DMS79 (cell line): ENCODE measurements at places on chromosomes 5 and 9.

DNA sequence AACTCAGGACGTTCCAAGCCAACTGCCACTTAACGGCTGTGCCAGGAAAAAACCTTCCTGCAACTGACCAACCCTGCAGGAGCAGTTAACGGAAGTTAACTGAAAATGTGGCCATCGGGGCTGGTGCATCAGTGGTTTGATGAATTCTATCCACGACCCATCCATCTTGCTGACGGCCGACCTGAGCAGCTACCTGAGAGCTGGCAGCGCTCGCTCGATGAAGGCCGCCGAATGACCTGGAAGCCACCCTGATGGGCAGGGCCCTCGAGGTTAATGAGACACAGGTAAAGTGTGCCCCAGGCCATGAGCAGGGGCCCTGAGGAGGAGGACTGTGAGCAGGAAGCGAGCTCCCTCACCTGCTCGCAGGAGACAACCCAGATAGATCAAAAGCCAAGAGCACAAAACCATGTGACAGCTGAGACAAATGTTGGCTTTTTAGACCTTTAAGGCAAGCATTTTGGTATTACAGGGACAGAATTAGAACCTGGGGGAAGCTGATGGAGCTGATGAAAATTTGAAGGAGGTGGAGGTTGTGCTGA is 35.3 kb upstream of the FLT4 start:
- DNase-seq, result no peak

- no peak for DNase-seq
Observed at GRCh38 chr5:38776149-38776896, 69.5 kb upstream of the OSMR start.

DNA sequence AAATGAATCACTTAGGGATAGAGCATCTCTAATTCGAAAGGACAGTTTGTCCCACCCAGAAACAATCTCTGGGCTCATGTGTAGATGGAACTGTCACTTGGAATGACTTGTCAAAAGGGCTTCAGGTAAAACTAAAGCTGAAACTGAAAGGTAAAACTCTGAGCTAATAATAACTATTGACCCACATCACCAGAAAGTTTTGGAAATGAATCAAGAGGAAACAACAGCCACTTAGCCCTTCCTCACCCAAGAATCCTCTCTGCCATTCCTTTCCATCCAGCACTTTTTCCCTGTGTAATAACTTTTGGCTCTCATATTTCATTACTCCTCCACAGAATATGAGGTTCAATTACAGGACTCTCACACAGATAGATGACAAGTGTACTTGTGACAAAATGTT is 14.0 kb upstream of the GLRX start:
- no peak for DNase-seq

- no peak for DNase-seq
Observed at GRCh38 chr9:115038178-115038577, 79.8 kb downstream of the TNC start.

GRCh38 chr5:22521521-22521920 is 331.6 kb downstream of the CDH12 start:
- DNase-seq, result no peak

GRCh38 chr5:4879693-4880303 is 260.3 kb upstream of the ADAMTS16 start:
- no peak for DNase-seq
